ENCODE measurements at places on chromosomes 12 and 14. TPM values are rescaled to one million over a fixed set of nuclear protein-coding genes. Genes with fewer than 3 reads are reported as not detected.

- DNase-seq: peak; percentile 66
Measured at GRCh38 chr12:632102-632696, 31.0 kb downstream of the NINJ2 start.

The DBX2 gene
- total RNA-seq: not detected

The NOS1 gene
- total RNA-seq: not detected

DNA sequence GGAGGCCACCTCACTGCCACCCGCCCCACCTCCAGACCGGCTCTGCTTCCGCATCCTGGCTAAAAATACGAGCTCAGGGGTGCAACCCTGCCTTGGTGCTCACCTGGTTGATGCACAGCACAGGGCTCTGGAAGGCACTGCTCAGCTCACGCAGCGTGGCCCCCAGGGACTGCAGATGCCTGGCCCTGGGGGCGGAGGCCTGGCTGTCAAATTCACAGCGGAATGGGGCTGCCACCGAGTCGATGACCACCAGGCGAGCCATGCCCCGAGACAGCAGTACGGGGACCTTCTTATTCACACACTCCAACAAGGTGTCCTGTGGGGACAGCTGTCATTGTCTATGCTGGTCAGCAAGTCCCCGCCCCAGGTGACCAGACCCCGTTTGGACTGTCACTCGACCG is 16.0 kb downstream of the XRCC3 start:
- DNase-seq: no peak

- no peak for DNase-seq
Measured at GRCh38 chr12:130642856-130643255, 73.2 kb downstream of the RIMBP2 start.

DNA sequence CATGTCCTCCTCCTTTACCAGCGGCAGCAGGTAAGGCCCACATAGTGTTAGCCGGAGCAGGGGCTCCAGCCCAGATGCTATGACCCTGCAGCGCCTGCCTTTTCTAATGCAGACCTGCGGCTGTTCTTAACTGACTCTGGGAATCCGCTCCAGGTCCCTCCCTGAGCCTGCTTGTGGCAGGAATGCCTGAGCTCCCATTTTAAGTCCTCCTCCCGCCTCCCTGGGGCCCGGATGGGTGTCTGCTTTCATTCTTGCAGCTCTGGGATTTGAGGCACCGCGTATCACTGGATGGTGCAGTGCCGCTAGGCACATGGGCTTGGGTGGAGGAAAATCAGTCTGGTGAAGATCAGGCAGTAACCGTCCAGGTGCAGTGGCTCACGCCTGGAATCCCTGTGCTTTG is 7.6 kb downstream of the TSPAN9 start:
- no peak for DNase-seq

GRCh38 chr12:79420146-79420618 is 270.6 kb downstream of the PAWR start:
- peak; percentile 61 for DNase-seq

The ESPL1 gene
- 12.3 TPM for total RNA-seq

The NEUROD4 gene
- not detected for total RNA-seq

Measured in NCI-H460 (cell line).